ENCODE measurements at places on chromosomes 5 and 9.
A peak's percentile ranks its signal among the peaks of the same experiment; 100 is the strongest.

GRCh38 chr9:135565141-135565628 is 3.6 kb downstream of the PAEP start:
- no peak for DNase-seq

- DNase-seq = no peak
Measured at GRCh38 chr9:132042324-132042723, 37.3 kb downstream of the MED27 start.

DNA sequence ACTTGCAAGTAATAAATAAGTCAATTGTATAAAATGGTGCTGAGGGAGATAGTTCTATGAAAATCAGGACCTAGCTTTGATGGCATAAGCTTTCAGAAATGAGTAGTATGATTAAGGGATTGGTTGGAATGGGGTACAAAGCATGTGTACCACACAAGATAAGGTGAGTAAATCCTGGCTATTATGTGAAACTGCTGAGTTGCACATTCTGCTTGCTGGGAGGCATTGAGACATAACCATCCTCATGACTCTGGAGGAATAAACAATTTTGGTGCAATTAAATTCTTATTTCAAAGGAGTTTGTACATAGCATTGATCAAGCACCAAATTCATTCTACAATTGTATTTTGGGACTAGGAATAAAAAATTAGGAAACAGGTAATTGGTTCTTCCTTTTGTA is 755.2 kb upstream of the ACO1 start:
- DNase-seq = no peak

DNA sequence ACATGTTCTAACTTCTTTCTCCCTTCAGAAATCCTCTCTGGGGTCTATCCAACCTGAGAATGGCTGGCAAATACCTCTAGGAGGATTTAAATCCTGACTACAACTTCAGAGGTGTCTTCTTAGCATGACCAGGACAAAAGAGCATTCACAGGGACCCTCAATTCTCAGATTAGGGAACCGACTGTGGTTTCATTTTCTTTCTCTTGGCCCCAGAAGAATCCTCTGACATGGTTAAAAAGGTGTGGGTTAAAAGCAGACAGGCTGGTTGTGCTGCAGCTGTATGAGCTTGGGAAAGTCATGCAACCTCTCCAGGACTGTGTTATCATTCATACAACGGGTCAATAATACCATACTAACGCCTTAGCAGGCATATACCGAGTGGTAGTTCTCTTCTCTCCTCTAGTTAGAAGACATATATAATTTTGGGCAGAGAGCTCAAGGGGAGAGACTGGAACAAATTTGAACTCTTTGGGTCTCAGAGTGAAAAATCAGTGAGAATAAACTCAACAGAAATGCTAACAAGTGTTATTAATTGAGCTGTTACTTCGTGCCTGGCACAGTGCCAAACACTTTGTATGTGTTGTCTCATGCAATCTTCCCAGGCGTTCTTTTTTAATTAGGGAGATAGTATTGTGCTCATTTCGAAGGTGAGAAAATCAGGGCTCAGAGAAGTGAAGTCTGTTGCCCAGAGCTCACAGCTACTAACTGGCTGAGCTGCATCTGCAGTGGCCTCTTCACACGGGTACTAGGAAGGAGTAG is 35.2 kb downstream of the INSYN2B start:
- no peak for DNase-seq

DNA sequence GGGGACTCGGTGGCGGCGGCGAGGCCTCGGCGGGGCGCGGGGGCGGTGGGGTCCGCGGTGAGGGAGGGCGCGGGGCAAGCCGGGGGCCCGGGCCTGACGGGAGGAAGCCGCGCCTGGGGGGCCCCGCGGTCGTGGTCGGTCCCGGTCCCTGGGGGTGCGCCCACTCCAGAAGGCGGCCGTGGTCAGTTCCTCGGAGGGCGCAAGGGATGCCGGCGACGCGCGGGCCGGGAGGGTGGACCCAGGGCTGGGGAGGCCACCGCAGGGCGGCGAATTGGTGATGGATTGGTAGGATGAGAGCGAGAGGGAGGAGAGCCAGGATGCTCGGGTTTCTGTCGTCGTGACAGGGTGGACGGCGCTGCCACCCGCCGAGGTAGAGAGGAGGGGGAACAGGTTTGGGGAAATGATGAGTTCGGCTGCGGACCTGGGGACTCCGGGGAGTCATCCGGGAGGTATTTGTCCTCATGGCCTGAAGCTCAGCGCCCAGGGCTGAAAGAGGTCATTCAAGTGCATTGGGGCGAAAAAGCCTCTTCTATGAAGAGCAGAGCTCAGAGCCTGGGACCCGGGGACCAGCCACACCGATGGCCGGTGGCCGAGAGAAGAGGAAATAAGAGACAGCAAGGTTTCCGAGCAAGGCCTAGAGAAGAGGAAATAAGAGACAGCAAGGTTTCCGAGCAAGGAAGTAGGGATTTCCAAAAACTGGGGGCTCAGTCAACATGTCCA is 557 bp downstream of the GNG10 start:
- peak; percentile 49 for DNase-seq

DNA sequence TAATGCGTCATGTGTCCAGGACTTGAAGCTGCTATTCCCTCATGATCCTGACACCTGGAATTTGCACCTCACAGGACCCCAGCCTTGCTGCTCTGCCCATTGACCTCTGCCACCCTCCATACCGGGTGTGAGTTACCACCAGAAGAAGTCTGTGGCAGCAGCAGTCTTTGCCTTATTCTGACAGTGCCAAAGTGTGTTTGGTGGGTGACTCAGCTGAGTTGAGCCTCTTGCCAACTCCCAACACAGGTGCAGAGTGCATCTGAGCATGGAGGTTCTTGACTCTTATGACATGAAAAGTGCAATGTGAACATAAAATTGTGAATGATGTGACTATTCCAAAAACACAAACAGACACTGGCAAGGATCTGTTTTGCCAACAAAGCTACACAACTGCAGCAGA is 1166.5 kb upstream of the CDH18 start:
- no peak for DNase-seq

GRCh38 chr9:77456829-77457437 is 191.2 kb downstream of the GNA14 start:
- DNase-seq = peak; percentile 83
